ENCODE measurements at places on chromosomes 4 and X.

DNA sequence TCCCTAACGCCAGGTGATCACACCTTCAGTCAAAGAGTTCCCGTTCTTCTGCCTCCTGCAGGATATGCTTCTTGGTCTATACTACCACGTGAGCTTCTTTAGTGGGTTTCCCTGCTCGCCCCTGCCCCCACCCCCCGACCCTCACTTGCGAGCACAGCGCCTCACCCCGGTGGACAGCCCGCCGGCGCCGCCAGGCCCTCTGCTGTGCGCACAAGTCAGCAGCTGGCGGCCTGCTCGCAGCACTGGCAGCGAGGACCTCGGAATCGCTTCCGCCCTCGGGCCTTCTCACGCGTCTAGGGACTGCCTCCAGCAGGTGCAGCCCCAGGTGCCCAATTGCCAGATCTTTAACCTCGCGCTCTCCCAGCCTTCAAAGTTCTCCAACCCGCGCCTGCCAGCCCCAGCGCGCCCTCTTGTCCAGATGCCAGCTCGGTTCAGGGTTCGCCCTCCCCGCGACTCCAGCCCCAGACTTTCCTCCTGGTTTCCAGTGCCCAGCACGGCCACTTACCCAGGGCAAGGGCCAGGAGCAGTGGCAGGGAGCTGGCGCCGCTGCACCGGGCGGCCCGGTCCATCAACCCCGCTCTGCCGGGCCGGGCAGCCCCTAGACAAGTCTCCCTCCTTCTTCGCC, 454 bp downstream of the BTC start:
- no peak for DNase-seq

DNA sequence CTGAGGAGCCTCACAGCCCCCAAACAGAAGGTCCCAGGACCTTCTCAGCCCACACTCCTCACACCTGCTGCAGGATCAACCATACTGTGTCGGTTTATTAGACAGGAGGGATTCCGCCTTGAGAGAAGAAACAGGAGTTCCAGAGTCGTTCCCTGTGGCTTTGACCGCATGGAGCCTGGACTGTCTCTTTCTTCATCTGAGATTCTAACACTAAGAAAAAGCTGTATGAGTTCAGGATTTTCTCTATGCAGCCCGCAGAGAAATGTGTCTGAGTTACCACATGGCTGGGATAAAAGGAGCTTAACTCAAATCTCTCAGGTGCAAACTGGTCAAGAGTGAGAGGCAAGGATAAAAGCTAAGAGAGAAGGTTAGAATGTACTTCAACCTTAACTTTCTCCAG, 126.7 kb downstream of the AFAP1 start:
- no peak for DNase-seq

- DNase-seq: no peak
These were observed 22.9 kb upstream of the G3BP2 start for GRCh38 chr4:75696071-75696470.

DNA sequence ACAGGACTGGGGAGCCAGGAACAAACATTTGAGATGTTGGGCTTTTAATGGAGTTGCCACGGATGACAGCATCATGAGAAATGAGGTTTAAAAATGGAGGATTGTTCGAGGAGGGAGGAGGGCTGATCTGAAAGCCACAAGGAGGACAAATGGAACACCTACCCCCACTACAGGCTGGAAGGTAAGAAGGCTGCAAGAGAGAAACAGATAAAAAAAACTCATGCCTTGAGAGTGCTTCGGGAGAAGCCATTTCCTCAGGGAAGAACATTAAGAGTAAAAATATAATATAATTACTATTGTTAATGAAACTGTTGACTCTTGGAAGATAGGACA, 119.5 kb upstream of the MAP9 start:
- no peak for DNase-seq

- no peak for DNase-seq
These were observed 172.4 kb downstream of the SLITRK2 start for GRCh38 chrX:145990051-145990450.

- no peak for DNase-seq
These were observed 24.5 kb downstream of the KIAA0232 start for GRCh38 chr4:6806924-6807626.

DNA sequence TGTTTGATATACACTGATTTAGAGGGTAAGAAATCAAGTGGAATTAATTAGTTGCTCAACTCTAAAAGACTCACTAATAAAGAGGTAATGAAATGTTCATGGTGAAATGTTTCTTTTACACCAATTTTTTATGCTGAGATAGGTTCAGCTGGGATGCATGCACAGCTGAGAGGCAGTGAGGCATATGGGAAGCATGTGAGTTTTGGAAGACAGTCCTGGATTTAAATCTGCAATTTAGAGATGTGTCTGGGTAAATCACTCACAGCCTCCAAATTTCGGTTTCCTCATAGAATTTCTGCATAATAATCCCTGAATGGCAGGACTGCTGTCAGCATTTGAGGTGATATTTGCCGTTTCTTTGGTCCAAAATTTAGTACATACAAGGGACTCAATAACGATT, 48.2 kb upstream of the AADAT start:
- DNase-seq: no peak

- no peak for DNase-seq
These were observed 20.8 kb downstream of the PTPN13 start for GRCh38 chr4:86614865-86615264.

DNA sequence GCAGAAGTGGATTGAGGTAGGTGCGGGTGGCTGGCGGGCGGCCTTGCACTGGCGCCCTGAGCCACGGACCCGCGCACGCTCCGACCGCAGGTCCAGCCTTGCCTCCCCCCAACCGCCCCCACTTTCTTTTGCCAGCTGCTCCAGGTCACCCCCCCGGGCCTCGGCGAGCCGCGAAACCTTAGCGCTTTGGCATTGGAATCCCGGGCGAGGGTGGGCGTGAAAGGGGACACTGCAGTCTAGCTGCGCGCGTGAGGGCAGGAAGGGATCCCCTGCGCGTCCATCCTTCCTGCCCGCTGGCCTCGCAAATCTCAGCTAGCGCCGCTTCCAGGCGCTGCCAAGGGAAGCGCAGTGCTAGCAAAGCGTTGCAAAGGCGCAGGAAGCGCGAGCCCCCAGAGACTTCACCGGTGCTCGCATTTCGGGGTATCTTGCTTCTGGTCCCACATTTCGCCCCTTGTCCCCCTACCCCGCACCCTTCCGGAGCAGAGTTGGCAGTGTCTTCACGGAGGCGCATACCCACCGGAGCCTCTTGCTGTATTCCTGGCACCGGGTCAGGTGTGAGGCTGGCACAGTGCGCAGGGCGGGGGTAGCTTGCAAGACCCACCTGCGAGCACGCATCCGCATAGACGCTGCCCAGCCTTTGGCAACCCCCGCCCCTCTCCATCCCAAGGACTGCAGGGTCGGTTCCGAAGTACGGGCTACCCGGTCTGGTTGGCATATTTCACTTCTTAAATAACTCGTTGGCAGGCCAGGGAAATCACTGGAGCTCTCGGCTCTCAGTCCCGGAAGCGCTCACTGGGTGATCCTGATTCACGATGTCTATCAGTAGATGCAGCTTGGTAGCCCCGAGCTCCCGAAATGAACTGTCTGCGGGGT, 104.4 kb downstream of the UCHL1 start:
- no peak for DNase-seq

DNA sequence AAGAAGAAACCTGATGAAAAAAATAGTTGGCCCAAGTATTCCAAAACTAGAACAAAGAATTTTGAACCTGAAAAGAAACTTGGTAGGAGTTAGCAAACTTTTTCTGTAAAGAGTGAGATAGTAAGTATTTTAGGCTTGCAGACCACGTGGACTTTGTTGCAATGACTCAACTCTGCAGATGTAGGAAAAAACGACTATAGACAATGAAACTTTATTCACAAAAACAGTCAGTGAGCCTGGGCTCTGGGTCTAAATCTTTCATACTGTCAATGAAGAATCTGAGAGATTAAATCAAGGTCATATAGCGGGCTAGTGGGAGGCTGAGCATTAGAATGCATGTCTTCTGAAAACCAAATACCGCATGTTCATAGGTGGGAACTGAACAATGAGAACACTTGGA, 23.0 kb downstream of the SH3D19 start:
- no peak for DNase-seq

DNA sequence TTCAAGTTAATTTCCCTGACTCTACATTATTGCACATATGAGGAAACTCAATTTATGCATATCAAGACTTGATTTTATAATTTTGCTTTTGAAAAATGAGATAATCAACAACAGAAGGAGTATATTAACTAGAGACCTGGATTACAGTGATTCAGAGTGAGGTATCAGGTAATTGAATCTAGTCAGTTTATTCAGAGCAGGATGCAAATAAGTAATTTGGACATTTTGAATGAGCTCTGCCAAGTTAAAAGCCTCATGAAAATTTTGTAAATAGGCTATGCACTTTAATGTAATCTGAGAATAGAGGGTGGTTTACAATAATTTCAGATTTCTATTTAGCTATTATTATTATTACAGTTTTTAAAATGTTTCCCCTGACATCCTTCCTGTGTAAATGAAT, 203.7 kb upstream of the EMCN start:
- DNase-seq: no peak

DNA sequence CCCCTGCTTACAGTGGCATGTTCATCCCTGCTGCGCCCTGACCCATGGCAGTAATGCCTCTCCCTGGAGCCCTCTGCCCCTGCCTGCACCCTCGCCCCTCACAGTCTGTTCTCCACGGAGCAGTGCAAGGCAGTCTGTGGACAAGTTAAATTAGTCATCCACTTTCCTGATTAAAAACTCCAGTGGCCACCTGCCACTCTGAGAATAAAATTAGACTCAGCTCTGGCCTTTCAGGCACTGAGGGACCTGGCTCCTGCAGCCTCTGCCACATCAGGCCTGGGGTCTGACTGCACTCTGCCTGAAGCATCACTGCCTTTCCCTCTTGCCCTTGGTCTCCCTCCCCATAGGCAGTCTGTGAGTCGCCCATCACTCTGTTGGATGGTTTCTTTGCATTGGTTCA, 53.6 kb downstream of the GRK4 start:
- DNase-seq: no peak

DNA sequence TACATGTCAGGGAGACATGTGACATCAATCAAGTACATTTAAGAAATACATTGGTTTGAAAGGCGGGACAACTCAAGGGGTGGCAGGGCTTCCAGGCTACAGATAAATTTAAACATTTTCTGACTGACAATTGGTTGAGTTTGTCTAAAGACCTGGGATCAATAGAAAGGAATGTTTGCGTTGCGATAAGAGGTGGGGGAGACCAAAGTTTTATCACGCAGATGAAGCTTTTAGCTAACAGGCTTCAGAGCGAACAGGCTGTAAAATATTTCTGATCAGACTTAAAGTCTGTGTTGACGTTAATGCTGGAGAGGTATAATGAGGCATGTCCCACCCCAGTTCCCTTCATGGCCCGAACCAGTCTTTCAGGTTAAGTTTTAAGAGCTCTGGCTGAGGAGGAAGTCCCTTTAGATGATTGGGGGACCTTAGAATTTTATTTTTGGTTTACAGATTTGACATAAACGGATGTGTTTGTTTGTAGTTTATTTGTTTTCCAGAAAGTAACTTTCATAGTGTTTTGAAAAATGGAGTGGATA, 346.7 kb upstream of the RASGEF1B start:
- DNase-seq: no peak

DNA sequence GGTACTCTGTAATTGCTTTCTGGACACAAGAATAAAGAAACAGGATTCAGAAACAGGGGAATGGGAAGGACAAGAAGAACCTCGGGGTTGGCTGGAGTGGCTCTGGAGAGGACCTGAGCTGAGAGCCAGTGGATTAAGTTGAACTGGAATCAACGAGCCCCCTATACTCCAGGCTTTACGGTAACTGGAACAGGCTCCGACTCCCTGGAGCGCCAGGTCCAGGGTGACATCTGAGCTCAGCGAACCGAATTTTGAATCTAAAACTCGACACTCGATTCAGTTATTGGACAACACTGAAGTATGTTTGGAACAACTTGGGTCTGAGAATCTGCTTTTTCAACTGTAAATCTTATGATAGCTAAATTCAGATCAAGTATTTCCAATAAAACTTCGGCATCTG, 23.9 kb downstream of the HMX1 start:
- no peak for DNase-seq

DNA sequence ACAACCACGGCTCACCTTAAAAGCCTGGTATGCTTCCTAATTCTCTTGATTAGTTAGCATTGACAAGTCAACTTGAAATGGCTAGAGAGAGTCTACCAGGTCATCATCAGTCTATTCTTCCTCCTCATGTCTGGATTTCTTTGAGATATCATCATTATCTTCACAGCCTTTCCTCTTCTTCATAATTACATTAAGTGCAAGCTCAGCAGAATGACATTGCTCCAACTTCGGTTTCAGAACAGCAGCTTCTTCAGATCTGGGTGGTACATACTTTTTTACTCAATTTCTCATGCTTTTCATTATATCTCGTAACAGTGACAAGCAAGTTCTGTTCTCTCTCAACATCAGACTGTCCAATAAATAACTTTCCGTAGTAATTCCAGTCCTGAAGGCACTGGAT, 337.5 kb upstream of the TENM3 start:
- DNase-seq: no peak

DNA sequence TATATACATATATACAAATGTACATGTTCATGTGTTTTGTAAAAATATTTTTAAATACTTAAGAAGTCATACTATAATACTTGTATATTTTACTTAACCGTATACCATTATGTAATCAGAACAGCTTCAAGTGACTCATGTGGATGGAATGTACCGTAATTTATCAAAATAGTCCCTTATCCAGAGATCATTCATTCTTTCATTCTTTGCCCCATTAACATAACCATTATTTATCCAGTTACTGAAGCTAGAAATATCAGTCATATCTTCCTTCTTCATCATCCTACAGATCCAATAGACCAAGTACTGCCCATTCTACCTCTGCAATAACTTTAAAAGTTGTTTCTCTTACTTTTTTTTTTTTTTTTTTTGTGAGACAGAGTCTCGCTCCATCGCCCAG, 164.2 kb downstream of the MAB21L2 start:
- DNase-seq: no peak

GRCh38 chr4:2024683-2025082, 15.9 kb upstream of the NELFA start:
- DNase-seq: no peak

- no peak for DNase-seq
These were observed 10.8 kb upstream of the PPARGC1A start for GRCh38 chr4:23900636-23901035.

DNA sequence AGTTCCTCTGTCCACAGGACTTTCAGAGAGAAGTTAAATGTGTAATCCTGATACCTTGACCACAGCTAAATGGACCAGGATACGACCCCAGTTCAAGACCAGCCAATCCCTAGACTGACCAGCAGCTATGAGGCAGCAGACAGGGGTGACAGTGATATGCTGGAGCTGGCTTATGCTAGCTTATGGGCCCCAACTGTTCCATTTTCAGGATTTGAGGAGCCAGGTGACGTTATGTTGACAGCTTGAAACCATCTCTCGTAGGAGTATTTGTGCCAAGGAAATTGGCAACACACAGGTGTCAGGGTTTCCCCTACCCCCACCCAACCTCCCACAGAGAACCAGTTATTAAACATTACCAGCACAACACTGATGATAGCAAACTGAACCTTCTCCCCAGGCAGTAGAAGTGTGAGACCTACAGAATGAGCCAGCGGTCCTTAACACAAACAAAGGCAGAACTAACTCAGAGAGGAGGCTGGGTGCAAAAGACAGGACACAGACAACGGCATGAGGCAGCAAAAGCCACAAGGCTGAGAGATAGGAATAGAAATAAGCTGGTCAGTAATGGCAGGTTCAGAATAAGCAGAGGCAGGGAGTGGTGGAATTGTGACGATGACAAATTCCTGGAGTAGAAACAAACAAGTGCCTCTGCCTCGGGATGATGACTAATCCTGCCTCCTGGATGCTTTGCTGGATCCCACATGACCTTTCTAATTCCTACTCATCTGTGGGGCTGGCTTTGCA, 85.6 kb upstream of the CPEB2 start:
- no peak for DNase-seq

- DNase-seq: no peak
These were observed 38.2 kb downstream of the NHS start for GRCh38 chrX:17413228-17413627.
